ENCODE measurements at places on chromosomes 5 and 9. TPM values are rescaled to one million over a fixed set of nuclear protein-coding genes. Genes with fewer than 3 reads are reported as not detected.

- DNase-seq, result no peak
Observed at GRCh38 chr5:66209794-66210193, 65.7 kb downstream of the SREK1 start.

DNA sequence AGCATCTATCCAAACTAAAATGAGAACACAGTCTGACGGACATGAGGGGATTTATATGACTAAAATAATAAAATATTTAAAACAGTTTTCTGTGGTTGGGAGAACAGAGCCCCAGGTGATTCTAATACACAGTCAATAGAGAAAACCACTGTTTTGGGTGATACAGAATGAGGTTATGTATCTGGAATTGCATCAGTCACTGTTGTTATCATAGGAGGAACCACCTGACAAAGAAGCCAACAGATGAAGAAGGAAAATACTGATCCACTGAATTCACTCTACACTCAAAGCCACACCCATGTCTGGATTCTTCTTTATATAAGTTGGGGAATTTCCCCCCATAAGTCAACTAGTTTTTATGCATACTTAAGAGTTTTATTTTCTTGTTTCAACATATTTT lies 799.0 kb downstream of the TLR4 start:
- DNase-seq, result no peak

DNA sequence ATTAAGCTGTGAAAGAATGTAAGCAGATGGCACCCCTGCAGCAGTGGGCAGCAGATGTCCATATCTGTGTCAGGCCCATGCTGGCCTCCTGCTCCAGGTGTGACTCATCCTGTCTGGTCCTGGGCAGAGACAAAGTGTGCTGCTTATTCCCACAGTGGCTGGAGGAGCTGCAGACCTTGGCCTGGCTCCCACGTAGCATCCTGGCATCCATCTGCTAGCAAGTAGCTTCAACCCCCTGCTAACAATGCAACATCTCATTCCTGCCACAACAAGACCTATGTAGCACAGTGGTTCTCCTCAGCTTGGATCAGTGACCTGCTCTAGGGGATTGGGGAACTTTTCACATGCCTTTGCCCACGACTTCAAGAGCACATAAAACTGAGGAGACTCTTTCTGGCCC lies 126.4 kb upstream of the SLC12A2 start:
- DNase-seq, result no peak

DNA sequence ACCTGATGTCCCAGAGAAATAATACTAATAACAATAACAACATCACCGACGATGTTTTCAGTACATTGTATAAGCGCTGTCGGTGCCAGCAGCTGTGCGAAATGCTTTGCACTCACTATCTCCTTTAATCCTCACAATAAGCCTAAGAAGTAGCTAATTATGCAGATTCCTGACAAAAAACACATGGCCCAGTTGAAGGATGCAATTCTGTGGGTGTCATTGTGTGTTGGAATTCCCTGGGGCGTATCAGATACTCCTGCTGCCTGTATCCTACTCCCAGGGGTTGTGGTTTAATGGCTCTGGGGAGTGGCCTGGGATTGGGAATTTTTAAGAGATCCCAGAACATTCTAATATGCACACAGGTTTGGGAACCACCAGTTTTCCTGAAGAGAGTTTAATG lies 154.0 kb downstream of the RGS3 start:
- no peak for DNase-seq

DNA sequence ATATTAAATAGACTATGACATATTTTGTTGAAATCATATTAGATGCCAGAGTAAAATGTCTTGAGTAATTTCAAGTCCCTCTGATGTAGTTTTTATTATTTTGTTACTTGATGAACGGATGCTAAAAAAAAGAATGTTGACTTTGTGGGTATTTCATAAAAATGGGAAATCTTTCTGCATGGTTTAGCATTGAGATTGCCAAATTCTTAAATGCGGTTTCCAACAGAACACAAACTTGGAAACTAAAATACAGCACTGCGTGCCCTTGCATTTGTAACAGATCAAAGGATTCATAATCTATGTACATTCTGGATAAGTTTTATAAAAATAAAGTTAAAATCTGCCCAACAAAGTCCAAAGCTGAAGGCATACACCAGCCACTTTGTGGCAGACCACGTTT lies 425.5 kb upstream of the DAB2 start:
- DNase-seq, result no peak

DNA sequence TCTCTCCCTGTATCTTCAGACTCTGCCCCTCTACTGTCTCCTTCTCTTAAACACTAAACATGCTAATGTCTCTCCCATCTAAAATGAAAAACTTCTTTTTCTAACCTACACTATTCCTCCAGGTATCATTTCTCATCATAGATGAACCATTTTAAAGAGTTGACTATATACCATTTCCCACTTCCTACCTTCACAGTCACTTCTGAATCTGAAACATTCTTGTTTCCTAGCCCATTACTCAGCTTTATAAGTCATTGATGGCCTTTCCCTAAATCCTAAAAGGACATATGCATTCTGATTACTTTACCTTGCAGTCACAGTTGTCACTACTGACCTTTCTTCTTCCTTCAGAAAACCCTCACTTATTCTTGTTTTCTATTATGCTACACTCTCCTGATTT lies 118.2 kb downstream of the SSBP2 start:
- DNase-seq, result no peak

GRCh38 chr5:131384616-131385214 lies 120.9 kb downstream of the CDC42SE2 start:
- no peak for DNase-seq

- no peak for DNase-seq
Observed at GRCh38 chr9:96461336-96461735, 11.4 kb downstream of the HABP4 start.

GRCh38 chr5:174189654-174190541 lies 144.4 kb downstream of the NSG2 start:
- no peak for DNase-seq

GRCh38 chr9:35258660-35259474 lies 97.1 kb downstream of the UNC13B start:
- DNase-seq, result peak; percentile 68

DNA sequence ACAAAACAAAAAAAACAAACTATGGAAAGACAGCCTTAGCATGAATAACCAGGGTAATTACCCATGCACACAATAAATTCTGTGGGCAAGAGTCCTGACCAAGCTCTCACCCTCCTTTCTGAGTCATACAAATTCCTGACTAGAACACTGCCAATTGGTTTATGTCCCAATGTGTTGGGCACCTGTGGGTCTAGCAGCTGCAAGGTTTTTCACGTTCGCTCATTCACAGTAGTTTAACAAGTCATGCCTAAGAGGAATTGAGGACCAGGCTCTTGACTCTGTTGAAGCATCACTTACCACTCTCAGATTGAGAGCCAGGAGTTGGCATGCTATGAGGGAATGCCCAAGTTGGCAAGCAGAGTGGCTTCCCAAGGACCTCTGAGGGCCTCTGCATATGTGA lies 205.5 kb upstream of the SLC24A2 start:
- DNase-seq, result no peak

DNA sequence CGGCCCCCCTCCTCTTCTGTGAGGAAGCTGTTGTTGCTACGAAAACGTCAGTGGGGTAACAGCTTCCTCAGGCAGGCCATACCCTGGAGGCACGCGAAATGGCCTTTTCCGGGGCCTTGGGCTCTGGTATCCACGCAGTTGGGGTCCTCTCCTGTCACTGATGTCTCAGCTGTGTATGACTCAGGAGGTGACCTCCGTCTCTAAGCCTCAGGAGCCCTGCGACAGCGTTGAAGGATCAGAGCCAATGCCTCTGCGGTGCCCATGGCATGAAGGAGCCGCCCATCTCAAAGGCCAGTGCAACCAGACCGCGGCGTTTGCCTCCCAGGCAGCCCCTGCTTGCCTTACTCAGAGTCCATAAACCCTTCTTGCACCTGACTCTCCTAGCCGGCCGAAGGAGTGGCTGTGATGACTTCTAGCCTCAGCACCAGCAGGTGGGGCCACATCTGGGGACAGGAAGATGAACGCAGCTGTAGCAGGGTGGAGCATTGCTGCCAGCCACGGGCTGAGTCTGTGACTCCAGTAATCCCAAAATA lies 1.0 kb upstream of the MXD3 start:
- DNase-seq, result no peak

DNA sequence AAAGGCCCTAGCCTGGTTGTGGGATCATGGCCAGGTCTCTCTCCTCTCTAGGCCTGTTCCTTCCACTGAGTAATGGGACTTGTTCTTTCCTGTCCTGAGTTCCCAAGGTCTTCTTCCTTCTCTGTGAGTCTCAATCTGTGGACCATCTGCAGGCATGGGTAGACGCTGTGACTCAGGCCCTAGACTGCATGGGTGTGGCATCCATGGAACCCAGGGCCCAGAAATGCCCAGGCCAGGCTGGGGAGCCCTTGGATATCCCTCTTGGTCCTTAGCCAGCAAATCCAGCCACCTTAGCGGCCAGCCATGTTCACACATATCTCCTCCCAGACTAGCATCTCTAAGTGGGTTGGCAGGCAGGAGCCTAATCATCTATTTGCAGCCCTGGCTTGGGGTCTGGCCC lies 2.3 kb upstream of the ACSL6 start:
- DNase-seq, result no peak

GRCh38 chr9:28320616-28321015 lies 747.3 kb upstream of the C9orf72 start:
- DNase-seq, result no peak

GRCh38 chr5:127423173-127423798 lies 94.2 kb upstream of the PRRC1 start:
- DNase-seq, result no peak

- no peak for DNase-seq
Observed at GRCh38 chr5:102411-103043, 10.6 kb downstream of the PLEKHG4B start.

DNA sequence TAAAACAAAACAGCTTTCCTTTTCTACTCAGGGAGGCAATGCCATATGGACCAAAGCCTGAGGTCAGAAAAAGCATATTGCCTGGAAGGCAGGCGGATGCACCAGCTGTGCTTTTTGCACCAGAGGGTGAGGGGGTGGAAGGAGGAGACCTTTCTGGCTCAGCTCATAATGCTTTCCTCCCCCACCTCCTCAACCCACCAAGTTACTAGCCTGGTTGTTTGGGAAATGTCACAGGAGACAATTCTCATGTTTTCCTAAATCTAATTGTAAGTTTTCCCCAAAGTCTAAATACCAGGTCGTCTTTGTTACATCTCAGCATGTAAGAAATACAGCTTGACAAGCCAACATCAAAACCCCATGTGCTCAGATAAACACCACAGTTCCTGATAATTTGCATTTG lies 72.6 kb upstream of the DMRTA1 start:
- DNase-seq, result no peak

DNA sequence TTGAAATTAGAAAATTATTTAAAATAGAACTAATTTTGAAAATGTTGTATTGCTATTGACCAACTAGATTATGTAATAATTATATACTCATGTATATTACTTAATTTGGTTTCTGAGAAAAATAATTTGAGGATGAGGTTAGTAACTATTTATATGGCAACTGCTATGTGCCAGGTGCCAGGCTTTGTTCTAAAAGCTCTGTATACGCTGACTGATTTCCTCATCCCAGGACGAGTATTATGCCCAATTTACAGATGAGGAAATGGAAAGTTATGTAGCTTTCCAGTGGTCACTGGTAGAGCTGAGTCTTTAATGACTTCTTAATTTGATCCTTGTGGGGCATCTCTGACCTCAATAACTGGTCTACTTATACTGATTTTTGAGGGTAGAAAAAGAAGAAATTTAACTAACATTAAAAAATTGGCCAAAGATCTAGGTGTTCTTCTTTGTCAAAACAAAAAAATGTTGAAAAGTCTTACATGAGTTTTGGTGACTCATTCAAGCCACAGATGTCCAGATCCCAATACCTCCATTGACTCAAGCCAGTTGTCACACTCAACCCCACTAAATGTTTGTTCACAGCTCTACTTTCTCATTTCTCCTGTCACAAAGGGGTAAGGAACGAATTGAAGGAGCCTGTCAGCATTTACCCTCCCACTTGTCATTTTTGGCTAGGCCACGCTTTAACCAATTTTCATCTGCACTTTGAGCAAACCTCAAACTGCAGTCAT lies 228.1 kb upstream of the MEF2C start:
- DNase-seq, result no peak

DNA sequence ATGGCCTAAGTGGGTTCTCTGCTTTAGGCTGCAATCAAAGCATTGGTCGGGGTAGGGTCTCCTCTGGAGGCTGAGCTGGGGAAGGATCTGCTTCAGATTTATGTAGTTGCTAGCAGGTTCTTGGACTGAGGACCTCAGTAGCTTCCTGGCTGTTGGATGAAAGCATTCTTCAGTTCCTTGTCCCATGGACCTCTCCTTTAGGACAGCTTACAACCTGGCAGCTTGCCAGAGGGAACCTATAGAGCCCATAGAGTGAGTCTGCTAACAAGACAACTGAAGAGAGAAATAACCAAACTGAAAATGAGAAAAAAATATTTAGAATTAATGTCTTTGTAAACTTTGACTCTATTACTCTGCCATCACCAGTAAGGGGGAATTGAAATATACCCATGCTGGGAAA lies 12.4 kb downstream of the MRPS30 start:
- DNase-seq, result no peak

DNA sequence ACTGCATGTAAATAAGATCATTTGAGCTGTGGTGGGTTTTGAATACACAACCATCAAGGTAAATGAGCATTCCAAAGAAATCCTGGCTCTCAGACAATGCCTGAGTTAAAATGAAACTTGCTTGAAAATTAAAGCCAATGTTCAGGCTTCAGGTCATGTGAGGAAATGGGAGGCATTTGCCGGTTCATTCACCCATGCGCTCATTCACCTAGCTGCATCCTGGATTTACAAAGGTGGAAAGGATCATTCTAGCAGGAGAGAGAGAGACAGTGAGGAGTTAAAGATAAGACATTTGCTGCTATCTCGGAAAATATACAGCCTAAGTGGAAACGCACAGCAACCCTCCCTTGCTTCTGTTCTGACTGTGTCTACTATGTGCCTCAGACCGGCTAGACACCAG lies 143.8 kb upstream of the KLF4 start:
- no peak for DNase-seq

GRCh38 chr9:94657021-94657725 lies 17.9 kb upstream of the FBP1 start:
- DNase-seq, result no peak

GRCh38 chr5:9533562-9534364 lies 12.1 kb downstream of the SEMA5A start:
- DNase-seq, result no peak

- no peak for DNase-seq
Observed at GRCh38 chr5:180046656-180047055, 24.9 kb downstream of the RNF130 start.

The IFNA2 gene
- not detected for total RNA-seq

The BASP1 gene
- 77.8 TPM for total RNA-seq

The SLC36A3 gene
- not detected for total RNA-seq

The LHX3 gene
- total RNA-seq, result not detected

The ZNF883 gene
- 1.7 TPM for total RNA-seq

The HTR1A gene
- total RNA-seq, result 1.8 TPM

The SOX30 gene
- 0.52 TPM for total RNA-seq

The PRXL2C gene
- 14.0 TPM for total RNA-seq

The PCDHGA5 gene
- 4.6 TPM for total RNA-seq

The CDC20B gene
- total RNA-seq, result not detected

The KCNT1 gene
- 0.83 TPM for total RNA-seq

The MLANA gene
- total RNA-seq, result not detected

The SMIM33 gene
- not detected for total RNA-seq

The ANKRD18A gene
- 16.6 TPM for total RNA-seq

The SPAAR gene
- total RNA-seq, result 1.9 TPM

The FRMPD1 gene
- not detected for total RNA-seq

The ORM1 gene
- 3.3 TPM for total RNA-seq
